ENCODE measurements at places on chromosomes 7 and 10.

- DNase-seq = no peak
Observed at GRCh38 chr7:115387137-115387536, 465.2 kb downstream of the MDFIC start.

- DNase-seq = no peak
Observed at GRCh38 chr7:158662610-158663427, 41.8 kb downstream of the NCAPG2 start.

- no peak for DNase-seq
Observed at GRCh38 chr10:86301971-86302370, 64.6 kb downstream of the GRID1 start.

DNA sequence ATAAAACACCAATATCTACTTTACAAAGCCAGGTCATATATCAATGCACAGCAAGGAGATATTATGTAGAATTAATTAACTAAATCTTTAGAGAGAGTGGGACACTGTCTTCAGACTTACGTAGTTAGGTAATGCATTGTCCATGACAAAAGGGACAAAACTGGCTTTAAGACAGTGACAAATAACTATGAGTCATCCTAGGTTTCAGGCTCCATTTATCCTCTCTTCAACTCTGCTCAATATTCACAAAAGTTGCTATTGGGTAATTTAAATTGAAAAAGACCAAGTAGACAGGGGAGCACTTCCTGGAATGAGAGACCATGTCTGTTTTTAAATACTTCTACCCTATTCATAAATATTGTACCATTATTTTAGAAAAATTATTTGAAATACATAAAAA lies 464.5 kb downstream of the ARL4A start:
- DNase-seq = no peak

GRCh38 chr10:70850097-70850496 lies 34.3 kb downstream of the SGPL1 start:
- DNase-seq = no peak

DNA sequence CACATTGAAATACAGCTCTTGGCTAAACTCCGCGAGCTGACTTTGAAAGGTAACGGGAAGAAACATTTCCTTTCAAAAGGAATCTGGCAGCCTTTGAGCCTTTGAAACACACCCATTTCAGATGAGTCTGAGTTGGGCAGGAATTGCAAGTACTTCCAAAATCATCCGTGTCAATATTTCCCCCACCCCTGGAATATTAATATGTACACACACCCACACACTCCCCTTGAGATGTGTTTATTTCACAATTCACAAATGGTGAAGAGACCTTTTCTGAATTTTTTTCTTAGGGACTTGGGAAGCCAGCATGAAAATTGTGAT lies 438.7 kb upstream of the NRP1 start:
- DNase-seq = no peak

DNA sequence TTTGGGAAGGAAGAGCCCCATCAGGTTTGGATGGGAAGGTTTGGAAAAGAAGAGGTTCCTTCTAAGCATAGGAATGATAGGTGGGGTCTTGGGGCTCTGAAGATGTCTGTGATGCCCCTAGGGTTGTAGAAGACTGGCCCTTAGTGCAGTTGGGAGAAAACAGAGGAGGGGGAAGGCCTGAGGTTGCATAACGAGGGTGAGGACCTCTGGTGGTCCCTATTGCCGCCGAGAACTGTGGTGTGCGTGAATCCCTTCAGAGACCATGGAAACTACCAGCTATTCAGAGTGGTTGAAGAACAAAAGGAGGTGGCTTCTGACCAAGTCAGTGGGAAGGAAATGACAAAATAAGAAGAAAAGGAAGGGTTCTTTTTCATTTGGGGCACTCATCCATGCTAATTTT lies 3.1 kb upstream of the PKD2L1 start:
- no peak for DNase-seq

GRCh38 chr7:30840141-30841024 lies 69.2 kb downstream of the MINDY4 start:
- no peak for DNase-seq

DNA sequence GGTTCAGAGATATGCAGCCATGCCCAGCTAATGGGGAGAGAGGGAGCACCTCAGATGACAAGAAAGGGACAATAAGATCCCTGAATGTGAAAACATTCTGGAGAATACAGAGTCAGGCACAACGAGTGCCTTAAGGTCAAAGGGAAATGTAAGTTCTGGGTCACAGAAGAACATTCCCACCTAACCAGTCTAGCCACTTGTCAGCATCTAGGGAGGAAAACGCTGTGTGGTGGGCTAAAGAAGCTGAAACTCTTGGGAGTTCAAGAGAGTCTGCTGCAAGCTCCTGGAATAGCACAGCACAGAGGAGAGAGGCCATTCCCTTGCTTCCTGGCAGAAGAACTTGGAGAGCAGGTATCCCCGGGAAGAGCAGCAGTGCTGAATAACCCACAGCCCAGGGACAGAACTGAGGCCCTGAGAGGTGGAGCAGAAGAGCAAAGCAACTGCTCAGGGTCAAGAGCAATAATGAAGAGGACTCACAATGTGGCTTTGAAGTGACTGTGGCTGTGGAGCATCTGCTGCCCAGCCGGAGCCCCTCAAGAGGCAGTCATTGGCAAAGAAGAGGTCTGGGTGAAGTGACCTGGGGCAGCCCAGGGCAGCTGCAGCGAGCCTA lies 182.3 kb downstream of the NPSR1 start:
- DNase-seq = no peak

Data from memory B cell (primary cell).